ENCODE measurements at places on chromosomes 4 and X.
A peak's percentile ranks its signal among the peaks of the same experiment; 100 is the strongest.

GRCh38 chr4:53960843-53961242, 103.6 kb downstream of the CHIC2 start:
- DNase-seq, result no peak

- peak; percentile 39 for DNase-seq
Measured at GRCh38 chrX:40068048-40068447, 29.7 kb downstream of the BCOR start.

- DNase-seq, result no peak
Measured at GRCh38 chrX:10381193-10381592, 224.4 kb downstream of the CLCN4 start.

DNA sequence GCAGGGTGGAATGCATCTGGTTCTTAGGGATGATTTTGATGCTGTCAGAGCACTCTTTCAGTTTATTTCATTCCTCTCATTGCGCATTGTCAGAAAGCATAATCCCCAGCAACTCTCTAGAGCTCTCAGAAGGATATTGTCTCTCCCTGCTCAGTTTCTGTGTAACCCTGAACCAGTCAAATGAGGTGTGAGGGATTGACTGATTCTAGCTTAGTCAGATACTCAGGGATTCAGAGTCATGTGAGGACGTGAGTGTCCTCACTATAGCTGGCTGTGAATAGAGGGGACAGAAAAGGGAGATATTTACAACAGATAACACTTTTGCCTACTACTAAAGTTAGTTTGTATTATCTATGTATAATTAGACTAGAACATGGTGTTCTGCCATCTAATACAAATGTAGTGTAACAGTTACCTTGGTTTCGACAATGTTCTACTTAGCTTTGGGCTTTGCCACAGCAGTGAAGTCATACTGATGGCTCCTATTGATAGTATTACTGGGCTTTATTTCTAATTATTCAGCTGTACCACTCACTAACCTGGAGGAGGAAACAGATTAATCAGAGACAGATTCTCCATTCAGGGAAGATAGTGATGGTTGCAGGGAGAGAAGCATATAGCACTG, 19.5 kb downstream of the AP1AR start:
- peak; percentile 2 for DNase-seq

GRCh38 chr4:154441124-154441523, 50.5 kb downstream of the DCHS2 start:
- no peak for DNase-seq

DNA sequence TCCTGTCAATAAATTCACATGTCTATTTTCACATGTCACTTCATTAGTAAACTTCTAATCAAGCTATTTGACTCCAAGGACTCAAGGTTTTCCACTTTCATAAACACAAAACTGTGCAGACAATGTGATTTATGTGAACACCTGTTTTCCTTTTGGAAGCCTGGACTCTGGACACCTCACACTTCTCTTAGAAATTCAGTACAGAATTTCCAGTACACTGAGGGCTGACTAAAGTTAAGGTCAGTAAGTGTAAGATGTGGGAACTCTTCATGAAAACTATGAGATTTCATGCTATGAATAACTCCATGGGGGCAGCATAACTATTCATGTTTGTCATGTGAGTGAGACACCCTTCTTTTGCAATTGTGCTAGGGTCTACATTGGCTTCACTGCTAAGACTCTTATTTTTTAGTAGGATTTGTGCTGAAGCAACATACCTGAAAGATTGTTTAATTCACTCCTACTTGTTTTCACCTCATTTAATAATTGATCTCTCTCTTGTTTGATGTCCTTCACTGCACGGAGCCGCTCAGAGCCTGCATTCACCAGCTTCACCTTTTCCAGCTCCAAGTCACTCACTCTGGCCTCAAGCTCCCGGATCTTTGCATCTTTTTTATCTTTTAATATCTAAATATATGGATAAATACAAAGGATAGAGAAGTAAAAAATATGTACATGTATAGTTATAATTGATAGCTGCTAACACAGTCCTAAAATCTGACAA, 55.3 kb downstream of the STBD1 start:
- no peak for DNase-seq

- no peak for DNase-seq
Measured at GRCh38 chr4:139675651-139676050, 10.0 kb downstream of the MGST2 start.

DNA sequence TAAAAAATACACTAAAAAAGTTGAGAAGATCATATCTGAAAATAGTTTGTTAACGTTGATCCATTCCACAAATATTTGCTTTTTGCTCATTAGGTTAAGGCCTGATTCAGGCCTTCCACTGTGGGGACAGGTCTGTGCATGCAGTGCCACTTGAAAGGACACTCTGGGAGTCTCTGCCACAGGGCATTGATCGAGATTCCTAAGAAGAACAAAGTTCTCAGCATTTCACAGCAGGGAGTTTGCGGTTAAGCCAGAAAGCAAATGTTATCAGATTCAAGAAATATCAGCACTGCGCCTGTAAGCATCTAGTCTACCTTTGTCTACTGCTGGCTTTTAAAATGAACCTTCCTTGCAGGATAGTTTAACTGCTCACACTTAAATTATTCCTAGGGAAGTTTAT, 62.2 kb upstream of the TNIP3 start:
- no peak for DNase-seq

DNA sequence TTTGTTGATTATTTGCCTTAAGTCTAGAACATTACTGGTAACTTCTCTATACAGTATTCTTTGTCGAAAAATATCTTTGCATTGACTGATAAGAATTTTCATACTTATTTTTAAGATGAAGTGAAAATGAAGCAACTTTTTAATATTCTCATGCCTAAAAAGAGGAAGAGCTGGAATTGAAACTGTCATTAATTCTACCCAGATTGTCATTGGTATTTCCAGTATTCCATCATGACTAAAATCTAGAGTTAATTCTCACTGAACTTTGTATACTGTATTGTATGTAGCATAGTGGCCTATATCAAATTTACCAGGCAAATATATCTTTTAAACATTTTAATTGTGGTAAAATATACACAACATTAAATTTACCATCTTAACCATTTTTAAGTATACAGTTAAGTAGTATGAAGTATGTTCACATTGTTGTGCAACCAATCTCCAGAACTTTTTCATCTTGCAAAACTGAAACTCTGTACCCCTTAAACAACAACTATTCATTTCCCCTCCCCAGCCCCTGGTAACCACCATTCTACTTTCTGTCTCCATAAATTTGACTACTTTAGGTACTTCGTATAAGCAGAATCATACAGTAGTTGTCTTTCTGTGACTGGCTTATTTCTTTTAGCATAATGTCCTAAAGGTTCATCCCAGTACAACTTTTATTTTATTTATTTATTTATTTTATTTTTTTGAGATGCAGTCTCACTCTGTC, 24.3 kb upstream of the ZNF41 start:
- no peak for DNase-seq

GRCh38 chrX:13051529-13052172, 7.2 kb upstream of the FAM9C start:
- no peak for DNase-seq

DNA sequence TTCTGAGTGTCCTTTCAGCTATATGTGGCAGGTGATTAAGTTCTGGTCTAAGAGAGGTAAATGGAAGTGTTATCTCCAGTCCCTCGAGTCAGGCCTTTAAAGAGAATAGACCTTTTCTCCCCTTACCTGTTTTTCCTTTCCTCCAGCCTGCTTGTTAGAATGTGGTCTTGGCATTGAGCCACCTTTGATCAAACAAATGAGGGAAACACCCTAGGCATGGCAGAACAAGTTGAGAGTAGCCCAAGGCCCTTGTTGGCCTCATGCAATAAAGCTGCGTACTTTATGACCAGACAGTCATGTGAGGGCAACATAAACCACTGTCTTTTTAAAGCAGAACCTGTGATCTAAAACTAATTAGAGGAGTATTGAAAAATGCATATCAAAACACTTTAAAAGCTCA, 13.2 kb upstream of the IL13RA2 start:
- no peak for DNase-seq

DNA sequence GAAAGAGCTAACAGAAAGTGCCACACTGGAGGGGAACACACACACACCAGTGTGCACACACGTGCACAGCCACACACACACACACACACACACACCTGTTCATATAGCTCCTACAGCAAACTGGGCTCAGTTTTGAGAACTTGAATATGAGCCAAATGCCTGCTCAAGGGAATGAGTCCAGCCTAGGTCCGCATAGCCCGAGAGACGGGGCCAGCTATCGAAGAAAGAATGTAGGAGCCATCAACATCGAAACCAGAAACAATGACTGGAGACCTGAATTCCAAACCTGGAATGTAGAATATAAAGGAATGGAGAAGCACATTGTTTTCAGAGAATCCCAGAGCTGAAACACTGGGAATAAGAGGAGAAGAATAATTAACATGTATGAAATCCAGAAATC, 37.6 kb upstream of the ERVMER34-1 start:
- DNase-seq, result no peak

GRCh38 chr4:61579786-61580185, 379.7 kb downstream of the ADGRL3 start:
- DNase-seq, result no peak

DNA sequence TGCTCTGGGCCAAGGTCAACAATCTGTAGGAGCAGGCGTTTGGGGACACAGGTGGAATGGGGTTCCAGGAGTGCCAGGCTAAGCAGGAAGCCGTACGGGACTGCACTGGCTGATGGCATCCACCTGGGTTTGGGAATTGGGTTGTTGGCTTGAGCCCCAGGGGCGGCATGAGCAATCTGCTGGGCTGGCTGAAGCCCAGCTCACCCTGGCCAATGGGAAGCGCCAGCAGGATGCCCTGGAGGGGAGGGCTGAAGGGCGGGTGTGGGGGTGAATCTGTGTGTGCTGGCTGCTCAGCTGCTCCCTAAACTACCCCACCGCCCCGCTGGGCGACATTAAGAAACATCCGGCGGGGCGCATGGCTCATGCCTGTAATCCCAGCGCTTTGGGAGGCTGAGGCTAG, 8.9 kb upstream of the RGS12 start:
- peak; percentile 37 for DNase-seq

DNA sequence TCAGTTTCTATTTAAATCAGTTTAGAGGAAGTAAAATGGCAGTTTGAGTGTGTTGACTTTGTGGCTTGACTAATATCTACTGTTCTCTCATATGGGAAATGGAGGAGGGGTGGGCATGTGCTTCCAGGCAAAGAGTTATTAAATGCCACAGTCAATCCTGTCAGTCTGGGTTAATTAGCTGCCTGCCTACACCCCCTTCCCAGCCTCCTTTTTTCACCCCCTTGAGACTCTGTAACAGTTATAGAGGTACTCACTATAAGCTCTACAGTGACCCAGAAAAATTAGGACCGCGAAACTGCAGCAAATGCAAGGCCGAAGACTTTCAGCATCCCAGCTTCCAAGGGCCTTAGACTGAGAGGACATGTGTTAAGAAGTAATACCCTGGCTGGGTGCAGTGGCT, 165.2 kb downstream of the CORIN start:
- no peak for DNase-seq

DNA sequence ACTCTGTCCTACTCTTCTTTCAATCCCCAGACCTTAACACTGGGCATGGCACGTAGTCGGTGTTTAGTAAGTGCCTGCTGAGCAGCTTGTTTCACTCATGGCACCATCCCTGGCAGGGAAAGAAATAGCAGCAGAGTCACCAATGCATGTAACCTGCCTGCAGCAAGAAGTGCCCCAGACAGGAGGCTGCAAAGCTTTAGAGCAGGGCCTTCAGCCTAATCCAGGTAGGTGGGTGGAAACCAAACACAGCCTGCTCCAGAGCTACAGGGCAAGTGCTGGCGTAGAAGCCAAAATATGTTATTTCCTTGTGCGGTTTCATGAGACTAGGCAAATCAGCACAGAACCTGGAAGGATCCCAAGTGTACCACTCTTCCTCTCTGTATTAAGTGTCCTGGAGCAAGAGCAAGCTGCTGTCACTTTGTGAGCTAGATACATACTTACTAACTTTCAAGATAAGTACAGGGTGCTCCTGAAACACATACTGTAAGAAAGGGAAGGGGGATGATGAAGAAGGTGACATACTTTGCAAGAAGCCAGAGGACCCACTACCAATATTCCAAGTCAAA, 5.5 kb downstream of the PROM1 start:
- DNase-seq, result peak; percentile 29

DNA sequence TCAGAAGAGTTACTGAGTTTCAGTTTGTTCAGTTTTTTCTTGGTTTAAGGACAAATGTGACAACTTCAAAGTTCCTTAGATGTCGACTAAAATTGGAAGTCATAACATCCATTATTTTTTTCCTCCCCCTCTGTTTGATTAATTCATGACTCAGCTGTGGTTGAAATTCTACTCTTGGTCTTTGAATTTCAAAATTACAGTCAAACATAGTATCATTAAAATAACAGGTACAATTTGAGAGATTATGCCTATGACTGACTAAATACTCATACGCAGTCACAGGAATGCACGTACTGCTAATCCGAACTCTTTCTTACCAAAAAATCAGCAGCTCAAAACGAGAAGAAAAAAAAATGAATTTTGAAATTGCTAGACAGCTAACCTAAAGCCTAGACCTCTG, 1434.8 kb downstream of the RAPGEF2 start:
- DNase-seq, result no peak

- no peak for DNase-seq
Measured at GRCh38 chr4:95985051-95985450, 145.2 kb downstream of the PDHA2 start.

GRCh38 chrX:13432414-13433297, 112.8 kb upstream of the ATXN3L start:
- DNase-seq, result no peak

DNA sequence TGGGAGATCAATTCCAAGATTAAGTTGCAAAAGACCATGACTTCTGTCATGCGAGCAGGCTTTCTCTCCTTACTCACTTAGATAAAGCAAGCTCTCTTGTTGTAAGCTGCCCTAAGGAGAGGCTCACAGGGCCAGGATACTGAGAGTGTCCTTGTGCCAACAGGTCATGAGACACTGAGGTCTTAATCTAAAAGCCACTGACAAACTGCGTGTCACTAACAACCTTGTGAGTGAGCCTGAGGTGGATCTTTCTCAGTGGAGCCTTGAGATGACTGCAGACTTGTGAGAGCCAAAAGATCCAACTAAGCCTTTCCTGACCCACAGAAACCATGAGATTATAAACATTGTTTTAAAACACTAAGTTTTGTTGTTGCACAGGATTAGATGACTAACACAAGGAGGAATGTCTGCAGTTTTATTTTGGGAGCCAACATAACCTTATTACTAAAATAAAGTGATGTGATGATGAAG, 170.5 kb downstream of the SLC39A8 start:
- DNase-seq, result no peak

DNA sequence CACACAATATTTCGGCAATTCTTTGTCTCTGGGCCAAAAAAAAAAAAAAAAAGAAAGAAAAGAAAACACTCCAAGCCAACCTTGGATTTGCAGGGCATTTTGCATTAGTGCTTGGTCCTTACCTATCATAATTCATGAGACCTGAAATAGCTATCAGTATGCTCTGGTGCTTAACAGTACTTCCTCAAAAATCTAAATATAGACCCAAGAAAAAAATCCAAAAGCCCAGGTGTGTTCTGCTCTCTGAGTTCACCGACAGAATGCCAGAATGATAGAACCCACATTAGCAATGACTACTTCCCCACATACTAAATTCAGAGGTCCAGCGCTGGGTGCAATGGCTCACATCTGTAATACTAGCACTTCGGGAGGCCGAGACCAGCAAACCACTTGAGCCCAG, 42.9 kb downstream of the ABCG2 start:
- DNase-seq, result no peak
